Cortex of kidney (tissue), 1 donor: ENCODE measurements at places on chromosomes 12 and 14.

GRCh38 chr12:30988646-30989286 lies 62.2 kb downstream of the TSPAN11 start:
- no peak for DNase-seq

- DNase-seq, result no peak
Measured at GRCh38 chr14:20802341-20803084, at the start of gene RNASE1. RNASE1 (minus strand) TSS chr14:20802844; CDS start chr14:20802068, 776 bp downstream.

- DNase-seq, result no peak
Measured at GRCh38 chr12:52027085-52027843, 20.5 kb downstream of the TAMALIN start.

DNA sequence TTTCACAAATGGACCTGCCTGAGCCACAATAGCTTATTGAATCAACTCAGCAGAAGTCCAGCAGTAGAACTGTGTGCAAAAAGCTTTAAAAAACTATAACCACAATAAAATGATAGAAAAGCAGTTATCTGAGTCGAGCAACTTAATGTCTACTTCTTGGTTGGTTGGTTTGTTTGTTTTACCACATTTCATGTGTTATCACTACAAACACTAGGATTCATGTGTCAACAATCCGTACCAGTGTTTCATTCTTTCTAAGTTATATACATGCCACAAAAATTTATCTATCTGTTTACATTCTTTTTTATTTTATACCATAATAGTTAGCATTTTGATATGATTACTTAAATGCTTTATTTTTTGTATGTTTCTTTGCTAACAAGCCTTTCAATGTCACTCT lies 339.0 kb downstream of the KCNH5 start:
- no peak for DNase-seq

- DNase-seq, result no peak
Measured at GRCh38 chr12:15794836-15795235, 5.6 kb upstream of the EPS8 start.

DNA sequence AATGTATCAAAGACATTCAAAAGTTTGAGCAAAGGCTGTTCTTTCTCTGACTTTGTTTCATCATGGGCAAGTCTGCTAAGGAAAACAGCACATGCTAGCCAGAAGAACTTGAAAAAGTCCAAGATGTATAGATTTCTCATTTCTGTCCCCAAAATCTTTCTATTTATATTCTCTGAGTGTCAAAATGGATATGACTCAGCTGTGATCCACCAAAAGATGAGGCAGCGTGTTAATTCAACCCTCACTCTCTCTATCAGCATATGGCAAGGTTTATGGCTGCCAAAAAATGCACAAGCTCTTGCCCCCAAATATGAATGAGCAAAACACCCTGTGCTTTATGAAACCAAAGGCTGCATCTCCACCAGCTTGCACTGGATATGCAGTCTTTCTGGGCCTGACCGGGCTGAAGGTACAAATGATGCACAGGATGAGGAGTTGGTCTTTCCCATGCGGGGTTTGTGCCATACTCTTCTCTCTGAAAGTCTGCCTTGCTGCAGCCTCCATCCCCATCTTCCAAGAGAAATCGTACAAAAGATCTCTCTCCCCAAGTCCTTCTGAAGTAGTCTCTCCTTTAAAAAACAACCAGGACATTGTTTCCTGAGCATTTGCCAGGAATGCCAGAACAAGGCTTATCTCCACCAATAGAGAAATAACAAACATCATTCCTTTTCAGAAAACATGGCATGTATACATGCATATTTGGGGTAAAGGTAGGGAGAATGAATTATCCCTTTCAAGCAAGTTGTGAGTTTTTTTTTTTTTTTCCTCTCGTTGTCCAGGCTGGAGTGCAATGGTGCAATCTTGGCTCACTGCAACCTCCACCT lies 203.4 kb downstream of the TMX1 start:
- no peak for DNase-seq

DNA sequence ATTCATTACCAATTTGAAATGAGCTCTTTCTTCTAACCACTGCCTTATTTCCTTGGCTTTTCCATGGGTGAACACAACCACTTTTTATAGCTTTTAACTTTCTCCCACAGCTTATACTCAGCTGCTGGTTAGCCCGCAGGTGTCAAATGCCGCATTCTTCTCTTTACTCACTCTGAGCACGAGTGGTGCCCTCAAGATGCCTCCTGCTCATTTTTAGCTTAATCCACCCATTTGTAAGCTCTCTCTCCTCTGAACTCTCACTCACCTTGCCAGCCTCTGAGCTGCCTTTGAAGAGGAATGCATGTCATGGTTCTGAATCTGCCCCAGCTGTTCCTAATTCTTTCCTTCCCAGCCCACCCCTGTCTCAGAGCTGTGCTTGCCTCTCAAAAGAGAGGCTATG lies 449.4 kb upstream of the PRICKLE1 start:
- DNase-seq, result no peak

GRCh38 chr12:67436230-67436629 lies 167.1 kb downstream of the CAND1 start:
- DNase-seq, result no peak

- DNase-seq, result no peak
Measured at GRCh38 chr12:85278598-85279448, 1.2 kb upstream of the ALX1 start.

GRCh38 chr14:57686304-57686703 lies 179.6 kb downstream of the SLC35F4 start:
- DNase-seq, result no peak

DNA sequence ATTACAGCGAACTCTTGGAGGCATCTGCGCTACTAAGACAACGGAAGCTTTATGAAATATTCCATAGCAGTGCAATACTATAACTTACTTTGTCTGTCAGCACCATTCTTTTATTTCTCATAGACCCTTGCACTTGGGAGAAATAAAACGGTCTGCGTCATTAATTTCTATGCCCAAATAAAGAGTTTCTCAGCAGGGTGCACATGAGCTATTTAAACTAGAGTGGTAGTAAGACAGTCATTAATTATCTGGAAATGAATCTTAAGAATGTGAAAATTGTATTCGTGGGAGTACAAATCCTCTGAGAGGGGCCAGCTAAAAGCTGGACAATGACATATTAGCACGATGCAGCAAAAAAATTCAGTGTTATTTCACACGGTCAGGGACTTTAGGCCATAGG lies 903.4 kb upstream of the FOXG1 start:
- no peak for DNase-seq

DNA sequence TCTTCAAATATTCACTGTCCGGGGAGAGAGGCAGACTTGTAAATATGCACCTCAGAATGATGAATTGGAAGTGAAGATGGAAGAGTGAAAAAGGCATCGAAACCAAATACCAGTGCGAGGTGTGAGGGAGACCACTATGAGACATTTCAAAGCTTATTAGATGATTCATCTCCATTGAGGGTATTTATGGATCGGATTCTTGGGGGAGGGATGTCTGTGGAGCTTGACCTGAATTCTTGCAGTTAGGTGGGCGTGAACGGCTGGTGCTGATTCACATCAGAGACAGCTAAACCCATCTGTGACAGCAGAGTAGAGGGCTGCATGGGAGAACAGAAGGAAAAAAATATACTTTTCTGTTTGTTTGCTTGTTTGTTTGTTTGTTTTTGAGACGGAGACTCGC lies 677.2 kb downstream of the AACS start:
- no peak for DNase-seq

DNA sequence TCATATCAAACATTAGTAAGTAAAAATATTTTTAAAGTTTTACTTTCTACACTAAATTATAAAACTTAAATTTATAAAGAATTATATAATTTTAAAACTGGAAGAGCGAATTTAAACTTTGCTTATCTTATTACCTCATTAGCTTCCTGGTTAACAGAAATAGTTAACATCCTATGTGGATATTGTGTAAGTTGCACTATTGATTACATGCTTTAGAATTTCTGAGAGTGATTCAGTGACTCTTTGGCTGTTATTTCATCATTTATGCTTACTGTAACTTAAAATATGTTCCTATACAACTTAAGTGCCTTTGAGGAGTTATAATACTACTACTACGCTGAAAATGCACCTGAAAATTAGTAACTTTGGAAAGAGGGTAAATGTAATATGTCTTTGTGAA lies 101.4 kb downstream of the FOXA1 start:
- DNase-seq, result no peak

GRCh38 chr12:44812062-44812461 lies 64.1 kb downstream of the NELL2 start:
- no peak for DNase-seq

GRCh38 chr12:89411846-89412245 lies 59.5 kb upstream of the DUSP6 start:
- DNase-seq, result no peak

DNA sequence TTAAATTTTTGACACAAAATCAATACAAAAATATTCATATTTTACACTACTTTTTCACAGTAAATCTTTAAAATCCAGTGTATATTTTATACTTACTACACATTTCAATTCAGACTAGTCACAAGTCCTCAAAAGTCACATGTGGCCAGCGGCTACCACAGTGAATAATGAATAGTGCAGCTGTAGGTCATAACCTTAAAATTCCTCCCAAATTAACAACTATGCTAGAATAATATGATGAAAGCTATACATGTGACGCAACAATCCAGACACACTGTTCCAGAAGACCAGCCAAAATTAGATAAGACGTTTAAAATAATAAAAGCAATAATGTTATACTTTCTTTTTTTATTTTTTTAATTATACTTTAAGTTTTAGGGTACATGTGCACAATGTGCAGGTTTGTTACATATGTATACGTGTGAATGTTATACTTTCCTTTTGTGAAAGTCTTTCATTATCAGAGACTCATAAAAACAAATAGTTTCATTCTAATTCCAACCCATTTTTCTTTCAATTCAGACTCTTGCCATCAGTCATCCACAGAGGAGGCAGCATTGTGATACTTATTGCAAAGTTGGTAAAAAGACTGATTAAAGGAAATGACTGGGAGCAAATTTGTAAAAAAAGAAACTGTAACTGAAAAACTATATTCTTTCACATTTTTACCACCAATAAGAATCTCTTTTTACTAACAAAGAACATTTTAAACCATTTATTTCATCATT lies 67.0 kb downstream of the C2CD5 start:
- DNase-seq, result no peak

GRCh38 chr14:75119056-75119455 lies 7.8 kb downstream of the NEK9 start:
- DNase-seq, result no peak

DNA sequence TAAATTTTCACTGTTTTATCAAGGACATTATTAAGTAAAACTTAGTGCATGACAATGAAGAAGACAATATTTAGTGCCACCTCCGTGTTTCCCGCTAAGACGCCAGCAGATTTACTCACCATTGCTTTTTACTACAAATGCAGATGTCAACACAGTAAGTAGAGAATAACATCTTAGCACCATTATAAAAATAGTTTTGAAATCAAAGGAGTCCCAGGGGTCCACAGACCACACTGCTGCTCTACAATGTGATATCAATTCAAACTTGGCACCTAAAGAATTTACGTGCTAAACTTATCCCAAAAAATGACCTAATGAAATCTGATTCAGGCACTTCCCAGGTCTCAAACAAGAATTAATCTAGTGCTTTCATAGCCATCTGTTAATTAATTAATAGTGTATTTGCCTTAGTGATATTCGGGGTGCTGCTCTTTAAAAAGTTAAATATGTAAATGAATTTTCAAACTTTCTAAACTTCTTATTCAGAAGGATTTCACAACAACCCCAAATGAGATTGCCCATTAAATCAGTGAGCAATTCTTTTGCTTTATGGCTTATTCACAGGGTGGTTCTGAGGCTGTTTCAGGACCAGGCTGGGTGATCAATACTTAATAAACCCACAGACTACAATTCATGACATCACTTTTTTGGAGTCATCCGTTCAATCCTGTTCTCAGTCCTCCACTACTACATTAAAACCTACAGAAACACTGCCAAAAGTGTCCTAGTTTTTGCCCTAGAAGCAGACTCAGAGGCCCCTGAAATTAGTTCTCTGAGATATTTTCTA lies 161.3 kb upstream of the LMNTD1 start:
- DNase-seq, result no peak

GRCh38 chr14:31256534-31257243 lies 49.1 kb upstream of the HECTD1 start:
- no peak for DNase-seq

GRCh38 chr12:7004840-7005239 lies 13.4 kb downstream of the LPCAT3 start:
- no peak for DNase-seq

- DNase-seq, result no peak
Measured at GRCh38 chr12:97288531-97288930, 174.1 kb upstream of the RMST start.

DNA sequence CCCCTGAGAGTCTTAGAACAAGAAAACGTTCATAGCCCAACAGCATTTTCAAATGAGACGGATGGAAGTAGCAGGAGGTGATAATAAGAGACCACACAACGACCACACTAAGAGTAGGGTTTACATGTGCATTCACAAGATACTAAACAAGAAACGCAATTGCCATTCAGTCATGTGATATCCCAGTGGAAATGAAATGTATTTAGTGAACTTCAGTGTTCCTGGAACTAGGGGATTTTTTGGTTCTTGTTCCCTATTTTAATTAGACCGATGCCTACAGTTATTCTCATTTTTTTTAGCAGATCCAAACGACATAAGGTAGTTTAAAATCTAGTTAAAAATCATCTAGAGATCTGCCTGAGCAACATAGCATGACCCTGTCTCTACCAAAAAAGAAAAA lies 150.0 kb downstream of the GPR65 start:
- no peak for DNase-seq

- no peak for DNase-seq
Measured at GRCh38 chr14:24695265-24696241, 61.6 kb upstream of the GZMB start.

DNA sequence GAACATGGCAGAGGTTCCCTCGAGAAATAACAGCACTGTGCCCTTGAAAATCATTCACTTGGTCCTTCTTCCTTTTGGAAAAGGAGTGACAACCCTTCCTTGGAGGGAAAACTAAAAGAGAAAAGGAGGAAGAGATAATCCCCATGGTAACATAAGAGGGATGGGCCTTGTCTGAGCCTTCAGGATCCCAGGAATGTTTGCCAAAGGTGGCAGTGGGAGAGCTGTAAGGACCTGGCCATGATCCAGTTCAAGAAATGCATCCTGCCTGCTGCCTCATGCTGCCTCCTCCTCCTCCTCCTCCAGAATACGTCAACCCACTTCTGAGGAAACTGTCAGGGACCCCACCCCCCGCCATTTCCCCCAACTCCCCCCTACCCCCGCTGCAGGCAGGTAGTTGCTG lies 118.8 kb downstream of the KCNK10 start:
- no peak for DNase-seq

GRCh38 chr14:96126339-96126782 lies 78.3 kb upstream of the BDKRB2 start:
- DNase-seq, result no peak
